ENCODE measurements at places on chromosomes 2 and 18.

DNA sequence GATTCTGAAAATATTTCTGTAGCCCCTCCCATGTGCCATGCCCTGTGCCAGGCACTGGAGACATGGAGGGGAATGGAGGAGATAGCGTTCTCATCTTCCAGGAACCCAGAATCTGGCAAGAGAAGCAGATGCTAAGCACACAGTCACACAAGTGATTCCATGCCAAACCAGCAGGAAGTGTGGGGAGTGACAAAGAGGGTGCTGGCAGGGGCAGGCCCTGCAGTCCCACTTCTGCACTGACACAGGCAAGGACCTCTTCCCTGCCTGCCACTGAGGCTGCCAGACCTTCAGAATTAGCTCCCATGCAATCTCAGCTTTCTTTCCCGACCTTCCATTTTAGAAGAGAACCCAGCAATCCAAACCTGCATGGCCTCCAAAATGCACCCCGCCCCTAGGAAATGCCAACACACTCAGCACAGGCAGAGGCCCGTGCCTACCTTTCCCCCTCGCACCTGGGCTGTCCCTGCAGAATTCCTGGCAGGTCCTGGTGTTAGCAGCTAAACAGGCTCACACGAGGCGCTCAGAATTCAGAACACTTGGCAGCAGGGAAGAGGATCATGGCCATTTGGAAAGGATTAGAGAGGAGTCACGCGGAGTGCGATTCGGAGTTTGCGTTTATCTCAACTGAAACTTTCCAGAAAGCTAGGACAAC, 155.3 kb downstream of the MSH2 start:
- no peak for DNase-seq

- no peak for DNase-seq
Measured at GRCh38 chr2:85830645-85831044, 58.1 kb downstream of the ST3GAL5 start.

- no peak for DNase-seq
Measured at GRCh38 chr2:144376926-144377325, 143.0 kb downstream of the ZEB2 start.

DNA sequence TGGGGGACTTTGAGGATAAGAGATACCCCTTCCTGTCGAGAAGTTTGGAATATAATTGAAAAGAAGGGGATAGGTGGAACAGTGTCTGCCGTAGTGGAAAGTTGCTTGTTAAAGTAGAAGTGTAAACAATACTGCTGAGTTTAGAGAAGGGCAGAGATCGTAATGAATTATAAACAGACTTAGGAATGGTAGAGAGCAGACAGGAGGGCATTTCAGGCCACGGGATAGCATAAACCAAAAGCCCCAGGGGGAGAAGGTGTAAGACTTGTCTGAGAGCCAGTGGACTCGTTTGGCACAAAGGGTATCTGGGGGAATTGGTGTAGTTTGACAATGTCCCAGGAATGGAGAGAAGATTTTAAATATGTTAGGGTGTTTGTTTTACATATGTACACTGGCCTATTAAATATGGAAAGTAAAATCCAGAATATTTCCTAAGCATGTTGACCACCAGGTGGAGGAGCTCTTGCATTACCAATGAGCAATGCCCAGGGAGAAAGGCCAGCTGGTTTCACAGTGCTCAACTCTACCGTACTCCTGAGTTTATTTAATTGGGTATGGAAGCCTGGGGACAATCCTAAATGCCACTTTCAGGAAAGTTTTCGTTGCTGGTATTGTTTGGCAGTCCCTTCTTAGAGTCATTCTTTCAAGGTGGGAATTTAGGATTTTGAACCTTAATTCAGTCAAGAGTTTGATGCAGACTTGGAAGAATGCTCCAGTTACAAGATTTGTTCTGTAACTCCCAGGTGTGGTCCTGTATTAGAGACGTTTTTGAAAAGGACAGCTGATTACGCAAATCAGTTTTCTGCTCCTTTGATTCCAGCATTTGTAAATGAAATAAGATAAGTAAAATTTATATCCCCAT, 7.5 kb downstream of the COPS8 start:
- peak; percentile 62 for DNase-seq

GRCh38 chr2:119859528-119859927, 99.8 kb downstream of the PTPN4 start:
- no peak for DNase-seq

DNA sequence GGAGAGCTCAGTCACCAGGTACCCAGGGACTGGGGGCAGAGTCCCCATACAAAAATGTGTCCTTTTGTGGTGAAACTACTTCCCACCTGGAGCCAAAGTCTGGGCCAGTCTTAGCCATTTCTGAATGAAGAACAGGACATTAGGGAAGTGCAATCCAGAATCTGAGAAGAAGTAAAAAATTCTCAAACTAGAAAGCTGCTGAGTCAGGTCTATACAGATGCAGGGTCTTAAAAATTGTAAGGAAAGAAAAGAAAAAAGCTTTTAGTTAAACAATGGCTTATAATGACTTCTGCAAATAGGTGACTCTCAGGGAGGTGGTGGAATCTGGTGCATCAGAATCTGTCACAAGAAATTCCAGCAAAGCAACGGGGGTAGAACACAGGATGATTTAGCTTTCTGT, 13.5 kb downstream of the ZBTB7C start:
- no peak for DNase-seq

DNA sequence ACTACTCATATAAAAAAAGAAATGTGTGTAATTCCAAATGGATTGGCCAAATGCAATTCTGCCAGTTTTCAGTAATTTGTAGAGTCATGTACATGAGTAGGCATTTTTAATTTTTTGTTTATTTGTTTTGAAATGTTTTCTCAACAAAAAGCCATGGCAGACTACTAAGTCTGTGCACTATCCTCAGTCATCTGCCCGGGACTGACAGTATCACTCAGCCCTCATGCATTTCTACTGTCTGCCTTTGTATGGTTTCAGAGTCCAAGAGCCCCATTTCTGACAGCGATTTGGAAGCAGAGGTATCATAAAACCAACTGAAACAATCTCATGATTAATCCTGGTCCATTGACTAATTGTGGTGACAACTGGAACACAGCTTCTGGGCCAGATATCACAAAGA, 109.9 kb upstream of the NYAP2 start:
- no peak for DNase-seq

- DNase-seq, result no peak
Measured at GRCh38 chr2:143640826-143641225, 511.6 kb downstream of the ARHGAP15 start.

GRCh38 chr18:62379051-62379450, 53.9 kb downstream of the TNFRSF11A start:
- no peak for DNase-seq

DNA sequence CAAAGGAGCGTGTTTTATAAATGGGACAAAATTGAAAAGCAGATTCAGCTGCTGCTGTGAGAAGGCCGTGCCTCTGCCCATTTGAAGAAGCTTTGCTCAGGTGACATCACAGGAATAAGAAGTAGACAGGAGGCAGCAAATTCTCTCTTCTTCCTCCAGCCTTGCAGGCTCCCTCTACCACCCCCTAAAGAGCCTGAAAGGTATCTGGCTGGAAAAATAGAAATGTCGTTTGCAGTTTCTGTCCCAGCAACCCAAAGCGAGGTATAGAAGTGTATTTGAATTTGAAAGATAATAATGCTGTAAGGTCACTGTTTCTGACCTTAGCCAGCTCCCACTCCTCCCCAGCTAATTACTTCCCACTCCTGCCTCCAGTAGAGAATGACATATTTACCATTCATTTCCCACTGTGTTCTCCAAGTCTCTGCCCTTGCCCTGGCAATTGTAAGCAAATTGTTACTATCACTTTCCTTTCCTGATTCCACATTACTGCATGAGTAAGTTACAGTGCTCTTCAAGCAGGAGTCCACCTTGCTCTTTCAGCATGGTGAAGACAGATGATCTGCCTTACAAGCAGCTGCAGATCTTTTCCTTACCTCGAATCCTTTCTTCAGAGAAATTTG, 56.8 kb upstream of the RASGRP3 start:
- DNase-seq, result no peak

- no peak for DNase-seq
Measured at GRCh38 chr2:102792568-102793208, 30.9 kb downstream of the TMEM182 start.

DNA sequence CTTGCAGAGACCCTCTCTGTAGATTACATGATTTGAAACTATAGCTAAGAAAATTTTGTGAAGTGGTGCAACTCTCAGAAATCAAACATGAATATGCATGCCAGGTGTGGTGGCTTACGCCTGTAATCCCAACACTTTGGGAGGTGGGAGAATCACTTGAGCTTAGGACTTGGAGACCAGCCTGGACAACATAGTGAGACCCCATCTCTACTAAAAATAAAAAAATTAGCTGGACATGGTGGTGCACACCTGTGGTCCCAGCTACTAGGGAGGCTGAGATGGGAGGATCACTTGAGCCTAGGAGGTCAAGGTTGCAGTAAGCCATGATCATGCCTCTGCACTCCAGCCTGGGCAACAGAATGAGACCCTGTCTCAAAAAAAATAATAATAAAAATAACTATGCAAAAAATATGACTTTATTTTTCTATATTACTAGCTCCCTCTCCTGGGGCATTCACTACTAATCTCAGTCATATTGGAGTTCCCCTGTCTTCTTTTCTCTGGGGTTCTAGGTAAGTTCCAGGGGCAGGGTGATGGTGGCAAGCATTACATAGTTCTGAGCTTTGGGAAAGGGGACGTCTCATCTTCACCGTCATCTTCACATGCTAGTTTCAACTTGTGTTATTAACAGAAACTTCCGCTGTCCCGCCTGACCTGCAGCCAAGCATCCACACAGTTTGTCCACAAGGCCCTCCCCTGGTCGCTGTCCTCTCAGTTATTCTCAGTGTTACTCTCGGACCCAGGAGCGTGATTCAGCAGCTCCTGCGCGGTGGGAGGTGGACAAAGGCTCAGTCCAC, 96.8 kb upstream of the MBOAT2 start:
- no peak for DNase-seq

- DNase-seq, result peak; percentile 48
Measured at GRCh38 chr2:172623249-172623965, 67.5 kb downstream of the PDK1 start.

DNA sequence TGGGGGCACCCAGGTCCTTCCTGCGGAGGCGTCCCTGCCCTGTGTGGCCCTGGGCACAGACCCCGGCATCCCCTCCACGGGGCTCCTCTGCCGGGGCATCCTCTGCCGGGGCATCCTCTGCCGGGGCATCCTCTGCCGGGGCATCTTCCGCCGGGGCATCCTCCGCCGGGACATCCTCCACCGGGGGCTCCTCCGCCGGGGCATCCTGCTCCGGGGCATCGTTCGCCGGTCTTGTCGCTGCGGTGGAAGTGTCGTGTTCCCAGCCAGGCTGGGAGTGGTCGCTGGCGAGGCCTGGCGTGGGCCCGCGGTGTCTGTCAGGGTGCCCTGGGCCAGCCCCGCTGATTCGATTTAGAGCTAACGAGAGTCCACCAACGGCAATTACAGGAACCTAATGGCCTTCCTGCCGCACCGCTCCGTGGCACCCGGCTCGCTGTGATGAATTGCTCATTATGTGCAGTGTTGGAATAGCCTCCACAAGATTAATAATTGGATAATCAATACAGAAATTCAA, 115.1 kb downstream of the NFATC1 start:
- DNase-seq, result no peak

- DNase-seq, result no peak
Measured at GRCh38 chr2:56117764-56118163, 66.0 kb upstream of the CCDC85A start.

- DNase-seq, result no peak
Measured at GRCh38 chr18:63266888-63267790, 52.4 kb downstream of the BCL2 start.

DNA sequence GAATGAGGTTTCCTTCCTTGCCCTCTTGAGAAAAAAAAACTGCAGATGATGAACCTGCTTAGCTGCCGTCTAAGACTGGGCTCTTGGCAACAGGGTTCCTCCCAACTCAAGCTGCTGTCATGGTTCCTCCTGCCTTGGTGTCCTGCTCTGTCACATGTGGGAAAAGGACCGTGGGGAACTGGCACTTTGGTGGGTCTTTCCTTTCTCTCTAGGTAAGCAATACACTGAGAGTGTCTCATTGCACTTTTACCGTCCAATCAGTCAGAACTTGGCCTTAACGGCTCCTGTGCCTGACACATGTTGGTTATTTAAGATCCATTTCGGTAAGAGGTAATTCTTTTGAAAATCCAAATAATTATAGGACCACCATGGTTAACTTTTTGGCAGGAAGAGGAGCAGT, 60.8 kb upstream of the RNF152 start:
- no peak for DNase-seq

- DNase-seq, result no peak
Measured at GRCh38 chr2:239801404-239802184, 223.5 kb downstream of the NDUFA10 start.

Measured in skeletal muscle cell (primary cell).